ENCODE measurements at places on chromosomes 12 and 14. TPM values are rescaled to one million over a fixed set of nuclear protein-coding genes. Genes with fewer than 3 reads are reported as not detected.

DNA sequence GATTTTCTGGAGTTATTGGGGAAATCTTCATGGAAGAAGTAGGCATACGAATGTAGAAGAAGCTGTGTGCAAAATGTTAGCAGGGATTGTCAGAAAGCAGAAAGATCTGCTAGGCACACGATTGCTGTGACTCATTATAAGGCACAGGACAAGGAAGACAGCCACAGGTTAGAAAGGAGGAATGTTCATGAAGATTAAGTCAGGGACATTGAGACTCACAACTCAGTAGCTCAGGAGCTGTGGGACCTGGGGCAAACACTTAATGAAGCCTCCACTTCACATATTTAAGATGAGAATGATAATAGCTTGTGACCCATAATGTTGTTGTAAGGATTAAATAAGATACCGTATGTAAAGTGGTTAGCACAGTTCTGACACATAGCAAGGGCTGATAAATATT, 26.6 kb upstream of the RTRAF start:
- DNase-seq: no peak

- no peak for DNase-seq
These were observed 246.7 kb downstream of the TTC6 start for GRCh38 chr14:37842106-37842505.

GRCh38 chr14:104784846-104785707, 10.5 kb downstream of the AKT1 start:
- DNase-seq: no peak

GRCh38 chr12:127306604-127307215, 960.3 kb upstream of the TMEM132C start:
- DNase-seq: no peak

- no peak for DNase-seq
These were observed 110.3 kb upstream of the NCOR2 start for GRCh38 chr12:124677552-124678356.

DNA sequence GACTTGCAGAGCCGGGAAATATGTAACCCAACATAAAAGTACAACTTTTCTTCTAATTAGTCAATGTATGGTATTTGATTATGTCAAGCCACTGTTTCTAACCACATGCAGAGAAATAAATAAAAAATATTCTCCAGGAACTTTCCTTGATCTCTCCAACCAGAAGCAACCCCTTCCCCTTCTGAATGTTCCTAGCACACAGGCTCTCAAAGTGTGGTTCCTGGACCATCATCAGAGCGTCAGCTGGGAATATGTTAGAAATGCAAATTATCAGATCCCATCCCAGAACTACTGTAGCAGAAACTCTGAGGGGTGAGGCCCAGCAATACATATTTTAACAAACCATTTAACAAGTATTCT, 21.0 kb upstream of the ITPR2 start:
- no peak for DNase-seq

The A2M gene
- polyA plus RNA-seq: 259 TPM

DNA sequence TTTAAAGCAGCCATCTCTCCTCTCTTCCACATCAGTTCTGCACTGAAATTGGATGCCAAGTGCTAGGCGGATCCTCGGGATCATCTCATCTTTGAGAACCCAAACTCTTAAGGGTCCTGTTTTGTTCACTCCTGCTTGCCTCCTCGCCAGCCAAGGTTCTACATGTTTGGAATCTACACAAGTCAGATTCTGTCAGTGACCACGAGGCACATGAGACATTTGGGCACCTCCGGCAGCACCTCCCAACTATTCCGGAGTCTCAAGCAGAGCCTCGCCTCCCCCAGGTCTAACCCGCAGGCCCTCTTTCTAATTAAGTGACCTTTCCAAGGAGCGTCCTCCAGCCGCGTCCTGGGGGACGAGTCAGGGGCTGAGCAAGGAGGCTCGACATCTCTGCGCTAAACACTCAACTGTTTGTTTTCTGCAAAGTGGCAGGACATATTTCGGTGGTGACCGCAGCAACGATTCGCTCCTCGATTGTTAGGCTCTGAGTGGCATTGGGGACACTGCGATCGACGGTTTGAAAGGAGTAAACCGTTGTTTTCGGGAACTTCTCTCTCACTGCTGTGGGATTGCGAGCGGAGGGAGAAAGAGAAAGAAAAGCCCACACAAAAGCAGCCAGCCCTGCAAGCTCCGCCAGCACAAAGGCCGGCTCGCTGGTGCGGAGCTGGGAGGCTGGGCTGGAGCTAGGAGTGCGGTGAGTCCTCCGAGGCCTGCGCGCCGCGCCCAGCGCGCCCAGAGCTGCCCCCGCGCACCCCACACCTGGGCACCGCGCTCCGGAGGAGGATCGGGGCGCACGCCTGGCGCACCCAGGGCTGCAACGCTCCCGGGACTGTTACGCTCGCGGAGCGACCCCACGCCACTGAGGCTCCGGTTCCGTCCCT, 640 bp downstream of the ARMH4 start:
- peak; percentile 56 for DNase-seq

DNA sequence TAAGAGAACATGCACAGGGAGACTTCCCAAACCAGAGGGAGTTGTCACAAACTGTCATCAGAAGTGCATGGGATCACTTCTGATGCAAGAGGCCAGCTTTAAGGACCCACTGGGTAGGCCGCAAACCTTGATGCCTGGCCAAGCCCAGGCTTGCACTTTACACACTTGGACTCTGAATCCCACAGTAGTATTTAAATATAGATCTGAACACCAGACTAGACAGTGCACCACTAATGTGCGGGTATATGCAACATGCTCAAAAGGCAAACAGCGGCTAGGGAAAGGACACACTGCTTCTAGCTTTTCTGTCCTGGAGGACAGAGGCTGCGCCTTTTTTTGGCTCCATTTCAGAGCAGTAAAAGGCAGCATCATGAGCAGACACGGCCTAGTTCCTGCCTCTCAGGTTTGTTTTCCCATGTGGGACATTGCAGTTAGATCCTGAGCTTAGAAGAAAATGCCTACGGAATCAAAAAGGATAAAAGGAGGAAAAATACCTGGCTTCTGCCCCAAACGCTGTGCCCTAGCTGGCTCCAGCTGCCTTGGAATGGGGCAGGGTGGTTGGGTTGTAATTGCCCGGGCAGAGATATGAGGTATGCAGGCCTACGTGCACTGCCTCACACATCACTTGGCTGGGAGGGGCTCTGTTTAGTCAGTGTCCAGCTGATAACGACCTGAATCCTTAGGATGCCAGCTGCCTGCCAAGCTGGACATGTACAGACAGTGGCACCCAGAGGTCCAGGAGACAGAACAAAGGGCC, 84.5 kb upstream of the EGLN3 start:
- no peak for DNase-seq

DNA sequence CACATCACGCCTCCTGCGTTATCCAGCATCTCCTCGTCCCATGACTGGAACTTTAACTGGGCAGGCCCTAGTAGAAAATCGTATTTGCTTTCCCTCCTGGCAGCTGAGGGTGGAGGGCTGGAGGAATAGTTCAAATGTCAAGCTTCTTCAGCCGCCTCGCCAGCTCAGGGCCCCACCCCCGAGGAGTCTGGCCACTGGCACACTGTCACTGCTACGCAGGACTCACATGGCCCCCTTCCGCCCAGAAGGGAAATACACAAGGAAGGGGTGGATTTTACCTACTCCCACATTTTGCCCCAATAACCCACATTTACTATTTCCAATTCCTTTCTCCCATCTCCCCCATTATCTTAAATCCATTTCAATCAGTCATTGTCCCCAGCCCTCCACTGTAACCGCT, 8.6 kb downstream of the SLC6A13 start:
- DNase-seq: no peak

GRCh38 chr14:50471838-50472465, 60.4 kb downstream of the MAP4K5 start:
- DNase-seq: no peak

DNA sequence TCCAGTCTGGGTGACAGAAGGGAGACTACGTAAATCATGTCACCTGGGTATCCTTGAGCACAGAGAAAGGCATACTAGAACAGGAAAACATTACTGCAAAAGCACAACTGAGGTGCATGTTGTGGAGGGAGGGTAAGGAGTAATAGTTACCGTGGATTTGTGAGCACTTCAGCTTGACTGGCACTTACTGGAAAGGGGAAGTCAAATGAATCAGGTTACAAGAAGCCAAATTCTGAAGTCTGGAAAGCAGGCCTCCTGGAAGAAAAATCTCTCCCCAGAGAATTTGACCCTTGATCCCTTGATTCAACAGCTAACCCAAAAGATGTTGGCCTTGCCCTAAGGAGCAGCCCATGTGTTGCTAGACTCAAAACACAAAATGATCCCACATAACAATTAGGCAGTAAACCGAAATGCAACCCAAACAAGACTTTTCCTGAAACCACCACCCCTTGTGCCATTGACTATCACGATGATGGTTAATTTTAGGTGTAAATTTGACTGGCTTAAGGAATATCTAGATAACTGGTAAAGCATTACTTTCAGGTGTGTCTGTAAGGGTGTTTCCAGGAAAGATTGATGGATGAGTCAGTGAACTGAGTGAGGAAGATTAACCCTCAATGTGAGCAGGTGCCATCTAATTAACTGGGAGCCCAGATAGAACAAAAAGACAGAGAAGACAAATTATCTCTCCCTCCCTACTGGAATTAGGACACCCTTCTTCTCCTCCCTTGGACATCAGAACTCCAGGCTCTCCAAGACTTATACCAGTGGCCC, 108.8 kb downstream of the SLC25A21 start:
- no peak for DNase-seq
